ENCODE measurements at places on chromosomes 4 and X. TPM values are rescaled to one million over a fixed set of nuclear protein-coding genes. Genes with fewer than 3 reads are reported as not detected.

Gene MTMR8
- not detected for polyA plus RNA-seq

Gene VSIG1
- polyA plus RNA-seq = not detected

Gene EXOC1L
- polyA plus RNA-seq = not detected

GRCh38 chrX:110852180-110852579 is 56.6 kb upstream of the CHRDL1 start:
- no peak overlapping the region for H3K4me3 ChIP-seq
- no peaks in the 10 kb centered on the region for H3K4me1 ChIP-seq
- H3K36me3 ChIP-seq = no peaks in the 10 kb centered on the region
- no peaks in the 10 kb centered on the region for H3K27me3 ChIP-seq
- H3K27ac ChIP-seq = no peak overlapping the region

DNA sequence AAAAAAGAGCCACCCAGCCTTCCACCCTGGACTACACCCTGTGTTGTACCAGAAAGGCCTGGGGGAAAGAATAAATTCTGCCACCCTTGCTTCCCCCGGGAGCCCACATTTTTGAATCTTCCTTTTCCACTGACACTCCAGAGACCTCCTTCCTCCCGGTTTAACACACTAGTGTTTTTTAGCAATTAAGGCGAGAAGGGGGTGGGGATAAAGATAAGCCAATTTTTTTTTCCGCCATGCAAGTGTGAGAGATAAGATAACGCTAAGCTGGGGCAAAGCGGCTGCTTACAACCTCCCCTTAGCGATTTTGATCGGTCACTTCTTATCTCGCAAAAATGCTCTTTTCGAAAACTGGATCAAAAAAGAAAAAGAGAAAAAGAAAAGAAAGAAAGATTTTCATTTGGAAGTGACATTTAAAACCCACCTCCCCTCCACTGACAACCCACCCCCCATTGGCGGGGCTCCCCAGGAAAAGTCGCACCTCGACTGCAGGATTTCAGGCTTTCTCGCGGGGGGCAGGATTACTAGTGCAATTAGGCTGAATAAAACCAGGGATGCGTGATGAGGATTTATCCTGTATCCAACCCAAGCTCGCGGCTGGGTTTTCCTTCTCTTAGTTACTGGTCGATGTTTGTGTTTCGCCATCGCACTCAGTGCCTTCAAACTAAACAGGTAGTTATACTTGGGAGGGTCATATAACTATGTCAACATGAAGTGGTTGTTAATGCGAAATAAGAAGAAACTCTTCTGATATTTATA is 6.0 kb upstream of the BCOR start:
- peaks cover 40% of the 10 kb centered on the region for H3K27me3 ChIP-seq
- peaks cover 41% of the 10 kb centered on the region for H3K4me1 ChIP-seq
- peak overlapping the region; percentile 89 for H3K27ac ChIP-seq
- no peak overlapping the region for H3K4me3 ChIP-seq

- no peaks in the 10 kb centered on the region for H3K4me1 ChIP-seq
- DNase-seq = no peak
- no peak overlapping the region for H3K27ac ChIP-seq
- H3K4me3 ChIP-seq = no peak overlapping the region
- no peaks in the 10 kb centered on the region for H3K27me3 ChIP-seq
- H3K36me3 ChIP-seq = no peaks in the 10 kb centered on the region
Observed at GRCh38 chr4:42483426-42484379, 86.4 kb downstream of the SHISA3 start.

DNA sequence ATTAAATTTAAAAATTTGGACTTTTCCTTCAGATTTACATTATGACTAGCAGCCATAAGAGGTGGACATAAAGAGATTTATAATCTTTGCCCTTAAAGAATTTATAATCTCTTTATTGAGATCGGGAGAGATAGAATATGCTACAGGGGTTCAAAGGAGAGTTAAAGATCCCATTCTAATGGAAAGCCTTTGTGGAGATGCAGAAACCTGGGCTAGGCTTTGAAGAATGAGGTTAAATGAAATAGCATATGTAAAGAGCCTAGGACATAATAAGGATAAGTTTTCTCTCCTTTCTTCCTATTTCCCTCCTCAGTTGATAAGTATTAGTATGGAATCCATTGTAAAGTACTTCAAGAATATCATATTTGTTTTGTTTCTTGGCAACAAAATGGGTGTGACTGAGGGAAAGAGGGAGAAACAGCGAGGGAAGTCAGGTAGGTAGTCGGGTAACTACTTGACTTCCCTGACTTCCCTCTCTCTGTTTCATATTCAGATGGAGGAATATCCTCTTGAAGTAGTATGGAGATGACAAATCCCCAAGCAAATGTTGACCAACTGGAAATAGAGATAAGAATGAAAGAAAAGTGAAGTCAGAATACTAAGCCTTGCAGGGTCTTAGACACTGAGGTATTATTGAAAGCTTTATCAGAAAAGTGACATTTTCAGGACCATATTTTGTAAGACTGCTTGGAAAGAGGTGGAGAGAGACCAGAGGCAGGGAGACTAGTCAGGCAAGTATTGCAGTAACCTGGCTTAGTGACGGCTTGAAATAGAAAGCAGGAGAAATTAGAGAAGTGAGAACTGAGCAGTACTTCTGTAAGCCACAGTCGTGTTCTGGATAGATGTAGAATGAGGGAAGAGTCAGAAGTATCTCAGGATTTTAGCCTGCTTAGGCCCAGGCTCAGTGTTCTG is 82.9 kb downstream of the PDLIM5 start:
- no peak overlapping the region for H3K27ac ChIP-seq
- H3K4me3 ChIP-seq = no peak overlapping the region
- H3K36me3 ChIP-seq = no peaks in the 10 kb centered on the region
- no peaks in the 10 kb centered on the region for H3K27me3 ChIP-seq
- no peak for DNase-seq
- peaks cover 67% of the 10 kb centered on the region for H3K4me1 ChIP-seq

DNA sequence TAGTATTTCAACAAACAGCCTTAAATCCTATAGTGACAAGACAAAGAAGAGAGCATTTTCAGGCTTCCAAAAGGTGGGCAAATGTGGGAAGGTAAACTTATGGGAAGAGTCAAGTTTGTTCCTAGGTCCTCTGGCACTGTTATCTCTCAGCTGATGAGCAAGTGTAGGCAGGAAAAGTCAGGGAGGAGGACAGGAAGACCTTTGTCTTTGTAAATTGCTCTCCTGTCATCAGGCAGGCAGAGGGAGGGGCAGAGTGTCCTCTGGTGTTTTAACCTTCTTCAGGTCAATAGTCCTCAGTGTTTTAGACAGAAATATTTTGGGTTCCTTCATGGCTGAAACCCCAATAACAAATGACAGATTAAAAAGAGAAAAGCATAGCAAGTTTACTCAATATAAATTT is 13.5 kb upstream of the GEMIN8 start:
- DNase-seq = no peak
- no peaks in the 10 kb centered on the region for H3K4me1 ChIP-seq
- no peaks in the 10 kb centered on the region for H3K36me3 ChIP-seq
- H3K4me3 ChIP-seq = no peak overlapping the region

GRCh38 chr4:6658597-6659075 is 18.2 kb downstream of the MRFAP1 start:
- peak; percentile 79 for DNase-seq
- no peaks in the 10 kb centered on the region for H3K4me1 ChIP-seq
- peak overlapping the region; percentile 53 for H3K4me3 ChIP-seq
- H3K27me3 ChIP-seq = no peaks in the 10 kb centered on the region

DNA sequence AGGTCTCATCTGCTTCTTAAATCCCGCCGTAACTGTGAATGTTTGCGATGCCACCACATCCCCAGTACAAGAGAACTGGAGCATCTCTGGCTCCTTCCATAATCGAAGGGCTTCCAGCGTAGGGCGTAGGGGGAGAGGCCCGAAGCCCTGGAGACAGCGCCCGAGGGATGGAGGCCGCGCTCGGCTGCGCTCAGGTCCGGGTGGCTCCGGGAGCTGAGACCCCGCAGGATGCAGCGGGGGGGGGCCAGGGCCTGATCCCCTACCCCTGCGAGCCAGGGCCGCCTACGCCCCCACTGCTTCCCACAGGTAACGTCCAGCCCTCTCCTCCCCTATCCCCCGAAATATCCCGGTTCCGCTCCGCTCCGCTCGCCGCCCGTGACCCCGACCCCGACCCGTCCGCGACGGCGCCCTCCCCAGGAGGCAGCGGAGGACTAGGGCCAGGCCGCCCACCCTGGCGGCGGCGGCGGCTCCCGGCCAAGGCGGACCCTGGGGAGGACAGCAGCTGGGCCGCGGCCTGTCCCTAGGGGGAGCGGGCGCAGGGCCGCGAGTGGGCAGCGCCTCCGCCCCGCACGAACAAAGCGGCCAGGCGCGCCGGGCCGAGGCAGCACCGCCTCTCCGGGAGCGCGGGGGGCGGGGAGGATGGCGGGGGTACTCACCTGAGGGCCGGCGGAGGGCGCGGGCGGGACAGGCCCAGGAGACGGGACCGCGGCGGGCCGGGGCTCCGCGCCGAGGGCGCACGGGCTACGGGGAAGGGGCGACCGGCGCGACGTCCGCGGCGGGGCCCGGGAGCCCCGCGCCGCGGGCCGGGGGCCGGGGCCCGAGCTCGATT is 723 bp downstream of the WDFY3 start:
- peak; percentile 61 for DNase-seq
- H3K27me3 ChIP-seq = no peaks in the 10 kb centered on the region
- peak overlapping the region; percentile 86 for H3K4me3 ChIP-seq
- H3K4me1 ChIP-seq = peaks cover 29% of the 10 kb centered on the region

DNA sequence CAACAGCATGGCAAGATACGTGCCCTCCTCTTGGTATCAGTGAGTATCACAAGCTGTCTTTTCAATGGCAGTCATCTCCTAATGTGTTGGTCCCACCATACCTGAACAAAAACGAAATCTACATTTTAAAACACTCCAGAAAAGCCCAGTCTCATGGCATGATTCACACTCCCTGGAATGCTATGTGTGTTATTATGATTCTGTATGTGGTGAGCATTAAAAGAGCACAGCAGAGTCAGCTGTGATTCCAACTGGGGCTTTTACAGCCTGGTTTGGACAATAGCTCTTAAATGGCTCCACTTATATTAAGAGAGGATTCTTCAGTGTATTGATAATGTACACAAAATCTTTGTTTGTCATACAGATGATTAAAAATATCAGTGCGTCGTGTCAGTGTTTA is 274.1 kb upstream of the GK2 start:
- H3K36me3 ChIP-seq = no peaks in the 10 kb centered on the region
- DNase-seq = no peak
- H3K4me3 ChIP-seq = no peak overlapping the region
- H3K27me3 ChIP-seq = no peaks in the 10 kb centered on the region

- H3K36me3 ChIP-seq = no peaks in the 10 kb centered on the region
- no peaks in the 10 kb centered on the region for H3K27me3 ChIP-seq
- no peaks in the 10 kb centered on the region for H3K4me1 ChIP-seq
- no peak overlapping the region for H3K4me3 ChIP-seq
- no peak for DNase-seq
Observed at GRCh38 chr4:3445111-3445820, 3.5 kb downstream of the HGFAC start.

DNA sequence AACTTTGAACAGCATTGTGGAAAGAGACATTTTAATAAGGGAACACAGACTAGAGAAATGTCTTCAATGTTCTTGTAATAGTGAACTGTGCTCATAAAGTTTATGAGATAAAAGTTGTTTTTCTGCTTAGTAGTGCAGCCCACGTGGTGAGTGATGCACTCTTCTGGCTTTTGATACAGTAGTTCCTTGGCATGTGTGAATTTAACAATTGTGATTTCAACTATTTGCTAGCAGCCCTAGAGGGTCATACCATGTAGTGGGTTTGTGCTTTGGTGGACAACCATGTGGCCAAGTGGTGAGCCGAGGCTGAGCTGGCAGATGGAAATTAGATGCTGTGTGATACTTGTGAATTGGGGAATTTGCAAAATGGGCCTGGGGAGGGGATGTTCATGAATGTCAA is 116.2 kb upstream of the SLC4A4 start:
- no peak overlapping the region for H3K4me3 ChIP-seq
- no peaks in the 10 kb centered on the region for H3K27me3 ChIP-seq
- H3K36me3 ChIP-seq = no peaks in the 10 kb centered on the region

GRCh38 chr4:38606587-38606905 is 57.5 kb upstream of the KLF3 start:
- no peak overlapping the region for H3K27ac ChIP-seq
- H3K27me3 ChIP-seq = no peaks in the 10 kb centered on the region
- H3K4me3 ChIP-seq = no peak overlapping the region
- DNase-seq = no peak
- no peaks in the 10 kb centered on the region for H3K4me1 ChIP-seq

DNA sequence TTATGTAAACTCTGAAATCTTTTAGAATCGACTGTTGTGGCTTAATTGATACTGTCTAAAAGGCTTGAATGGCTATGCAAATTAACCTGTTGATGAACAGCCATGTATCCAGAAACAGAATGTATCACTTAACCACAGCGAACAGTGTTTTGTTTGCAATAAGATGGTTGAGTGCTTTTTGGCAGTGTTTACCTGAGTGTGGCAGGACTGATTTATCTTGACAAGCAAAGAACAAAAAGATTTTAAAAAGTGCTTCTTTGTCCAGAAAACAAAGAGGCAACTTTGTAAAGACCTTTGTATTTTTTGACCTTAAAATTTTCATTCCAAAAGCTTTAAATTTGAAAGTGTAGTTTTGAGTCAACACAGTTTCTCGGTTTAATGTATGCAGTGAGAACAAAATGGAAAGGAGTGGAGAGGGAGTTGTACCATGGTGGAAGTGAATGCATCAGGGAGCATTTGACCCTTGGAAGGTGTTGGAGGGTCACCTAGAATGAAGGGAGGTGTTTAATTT is 18.0 kb downstream of the ARHGAP10 start:
- H3K36me3 ChIP-seq = no peaks in the 10 kb centered on the region
- H3K27me3 ChIP-seq = no peaks in the 10 kb centered on the region
- no peak overlapping the region for H3K4me3 ChIP-seq
- DNase-seq = no peak

DNA sequence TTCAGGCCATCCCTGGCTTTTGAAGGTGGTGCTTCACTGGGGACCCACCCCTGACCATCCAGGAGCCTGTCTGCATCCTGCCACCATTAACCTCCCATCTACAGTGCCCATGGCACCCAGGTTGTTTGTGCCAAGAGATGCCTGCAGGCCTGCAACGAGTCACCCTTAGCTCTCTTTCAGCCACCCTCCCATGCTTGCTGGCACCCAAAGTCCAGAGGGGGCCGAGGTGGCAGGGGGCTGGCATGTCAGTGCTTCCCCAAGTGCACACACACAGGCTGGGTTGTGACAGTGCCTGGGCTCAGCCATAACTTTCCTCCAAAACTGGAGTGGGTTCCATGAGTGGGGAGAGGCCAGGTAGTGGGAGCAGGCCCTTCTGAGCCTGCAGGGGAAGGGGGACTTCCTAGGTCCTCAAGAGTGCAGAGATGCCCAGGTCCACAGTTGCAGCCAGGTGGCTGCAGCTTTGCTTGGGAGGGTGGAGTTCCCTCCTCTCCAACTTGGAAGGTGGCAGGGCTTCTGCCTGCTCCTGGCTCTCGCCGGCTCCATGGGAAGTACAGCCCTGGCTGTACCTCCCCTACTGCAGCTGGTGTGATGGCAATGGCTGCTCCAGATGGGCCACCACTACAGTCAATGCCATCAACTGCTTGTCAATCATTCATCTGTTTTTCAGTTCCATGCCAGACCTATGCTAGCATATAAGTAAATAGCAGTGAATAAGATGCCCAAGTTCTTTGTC is 235.9 kb upstream of the GIMD1 start:
- H3K36me3 ChIP-seq = no peaks in the 10 kb centered on the region
- DNase-seq = no peak
- H3K4me3 ChIP-seq = no peak overlapping the region
- H3K27ac ChIP-seq = no peak overlapping the region
- no peaks in the 10 kb centered on the region for H3K27me3 ChIP-seq

Data from heart left ventricle (tissue), 16 donors.